ENCODE measurements at places on chromosomes 11 and 22.

GRCh38 chr22:17199003-17199731, 20.1 kb downstream of the ADA2 start:
- DNase-seq: no peak

DNA sequence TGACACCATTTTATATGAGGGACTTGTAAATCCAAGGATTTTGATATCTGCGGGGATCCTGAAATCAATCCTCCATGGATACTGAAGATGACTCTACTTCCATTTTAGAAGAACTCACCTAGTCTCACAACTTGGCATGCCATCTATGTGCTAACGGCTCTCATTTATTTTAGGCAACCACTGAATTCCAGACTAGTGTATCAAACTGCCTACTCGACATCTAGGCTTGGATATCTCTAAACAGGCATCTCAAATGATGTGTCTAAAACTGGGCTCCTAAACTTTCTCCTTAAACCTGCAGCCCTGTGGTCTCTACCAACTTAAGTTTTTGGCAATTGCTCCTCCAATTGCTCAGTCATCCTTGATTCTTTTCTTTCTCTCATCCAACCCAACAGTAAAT, 31.2 kb upstream of the CLNS1A start:
- no peak for DNase-seq

DNA sequence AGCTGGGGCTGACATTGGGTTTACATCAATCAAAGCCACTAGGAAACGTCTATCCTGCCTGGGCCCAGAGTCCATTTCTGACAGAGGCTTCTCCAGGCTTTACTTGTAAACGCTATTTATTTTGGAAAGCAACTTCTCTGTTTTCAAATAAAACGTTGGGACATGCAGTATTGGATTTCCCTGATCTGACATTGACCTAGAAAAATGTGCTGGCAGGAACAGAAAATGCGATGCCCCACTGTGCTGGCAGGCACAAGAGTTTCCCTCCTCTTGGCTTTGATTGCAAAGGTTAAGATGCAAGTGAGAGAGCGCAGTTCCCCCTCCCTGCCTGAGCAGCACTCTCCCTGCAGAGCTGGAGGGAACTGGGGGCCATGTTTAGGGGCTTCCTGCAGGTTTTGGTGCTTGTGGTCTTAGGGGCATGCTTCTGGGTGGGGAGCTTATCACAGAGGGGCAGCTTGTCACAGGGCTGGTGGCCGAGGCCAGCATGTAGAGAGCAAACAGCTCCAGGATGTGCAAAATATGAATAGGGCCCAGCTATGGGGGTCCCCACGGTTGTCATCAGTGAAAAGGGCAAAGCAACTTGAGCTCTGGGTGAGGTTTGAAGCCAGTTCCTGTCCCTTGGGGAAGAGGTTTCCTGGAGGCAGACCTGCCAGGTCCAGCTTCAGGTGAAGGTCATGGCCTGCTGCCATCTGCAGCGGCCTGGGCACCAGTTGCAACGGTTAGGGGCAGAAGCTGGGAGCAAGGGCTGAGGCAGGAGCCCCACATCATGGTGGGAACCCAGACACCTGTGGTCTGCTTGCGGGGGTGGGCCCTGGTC, 42.3 kb upstream of the DKK3 start:
- DNase-seq: no peak

- no peak for DNase-seq
These were observed 47.7 kb upstream of the SYT7 start for GRCh38 chr11:61628662-61628970.

GRCh38 chr11:44780940-44781631, 54.3 kb downstream of the TSPAN18 start:
- no peak for DNase-seq

GRCh38 chr11:96197103-96197502, 145.9 kb downstream of the MAML2 start:
- no peak for DNase-seq

GRCh38 chr11:116042146-116042545, 537.9 kb upstream of the CADM1 start:
- no peak for DNase-seq

DNA sequence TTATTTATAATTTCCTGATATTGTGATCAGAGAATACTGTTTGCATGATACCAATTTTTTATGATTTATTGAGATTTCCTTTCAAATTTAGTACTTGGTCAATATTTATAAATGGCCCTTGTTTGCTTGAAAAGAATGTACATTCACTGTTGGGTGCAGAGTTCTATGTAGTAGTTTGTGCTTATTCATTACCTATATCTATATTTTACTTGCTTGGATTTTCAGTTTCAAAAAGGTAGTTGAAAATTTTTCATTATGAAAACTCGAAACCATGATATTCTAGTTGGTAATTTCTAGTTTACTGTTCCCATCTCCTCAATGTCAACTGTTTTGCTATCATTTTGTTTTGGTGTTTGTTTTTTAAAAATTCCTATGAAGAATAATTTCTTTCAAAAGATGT, 155.7 kb downstream of the AASDHPPT start:
- no peak for DNase-seq

DNA sequence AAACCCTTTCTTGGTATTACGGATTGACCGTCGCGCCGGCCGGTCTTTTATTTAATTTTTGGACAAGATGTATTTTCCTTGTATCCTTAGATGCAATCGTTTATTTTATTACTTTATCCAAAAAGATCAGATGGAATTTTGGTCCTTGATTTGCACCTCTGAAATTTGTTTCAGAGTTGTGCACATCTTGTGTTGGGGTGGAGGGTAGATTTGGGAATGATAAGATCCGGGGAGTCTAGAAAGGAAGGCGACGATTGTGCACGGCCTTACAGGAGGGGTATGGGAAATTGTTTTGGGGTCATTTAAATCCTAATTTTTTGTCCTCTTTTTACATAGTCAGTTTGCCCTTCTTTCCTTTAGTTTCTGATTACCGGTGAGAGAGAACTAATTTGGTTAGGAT, 1.4 kb downstream of the KDM2A start:
- DNase-seq: no peak

DNA sequence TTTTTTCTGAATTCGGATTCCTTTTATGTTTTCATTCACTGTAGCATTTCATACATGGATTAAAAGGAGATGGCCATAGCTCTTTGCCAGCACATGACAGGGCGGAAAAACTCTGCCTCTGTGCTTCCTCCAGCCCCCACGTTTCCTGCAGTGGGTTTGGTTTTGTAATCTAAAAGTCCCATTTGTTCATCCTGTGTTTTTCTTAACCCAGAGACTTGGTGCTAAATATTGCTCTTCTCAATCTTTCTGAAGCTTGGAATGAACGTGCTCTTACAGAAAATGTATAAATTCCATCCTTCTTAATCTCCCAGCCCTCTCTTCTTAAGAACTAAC, 89.9 kb downstream of the PPP6R3 start:
- DNase-seq: peak; percentile 36

DNA sequence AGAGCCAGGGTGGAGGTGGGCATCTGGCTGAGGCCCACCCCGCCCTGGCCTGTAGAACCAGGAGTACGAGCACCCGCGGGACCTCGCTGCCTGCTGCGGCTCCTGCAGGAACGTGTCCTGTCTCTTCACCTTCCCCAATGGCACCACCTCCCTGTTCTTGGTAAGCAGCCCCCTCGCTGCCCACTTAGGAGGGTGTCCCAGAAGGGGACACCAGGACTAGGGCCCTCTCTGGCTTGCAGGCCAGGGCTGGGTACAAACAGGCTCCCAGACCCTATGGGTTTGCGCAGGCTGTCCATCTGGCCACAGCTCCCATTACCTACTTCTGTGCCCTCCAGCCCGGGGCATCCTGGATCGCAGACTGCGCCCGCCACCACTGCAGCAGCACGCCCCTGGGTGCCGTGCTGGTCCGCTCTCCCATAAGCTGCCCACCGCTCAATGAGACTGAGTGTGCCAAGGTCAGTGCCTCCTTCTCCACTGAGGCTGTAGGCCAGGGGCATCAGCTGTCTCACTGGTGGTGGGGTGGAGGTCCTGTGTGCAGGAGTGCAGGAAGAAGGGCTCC, 77.5 kb upstream of the MYOD1 start:
- DNase-seq: no peak

Data from stimulated activated CD4-positive, alpha-beta T cell treated with anti-CD3 and anti-CD28 coated beads, Interleukin-2, amount 100 ng/mL, for 24 hours (primary cell).